NCI-H2107 (cell line): ENCODE measurements at places on chromosomes 11 and 22.
A peak's percentile ranks its signal among the peaks of the same experiment; 100 is the strongest.

- no peak for DNase-seq
These were observed 219.6 kb downstream of the C11orf87 start for GRCh38 chr11:109641549-109641948.

GRCh38 chr11:110716361-110716760, 4.1 kb upstream of the ARHGAP20 start:
- DNase-seq: no peak

DNA sequence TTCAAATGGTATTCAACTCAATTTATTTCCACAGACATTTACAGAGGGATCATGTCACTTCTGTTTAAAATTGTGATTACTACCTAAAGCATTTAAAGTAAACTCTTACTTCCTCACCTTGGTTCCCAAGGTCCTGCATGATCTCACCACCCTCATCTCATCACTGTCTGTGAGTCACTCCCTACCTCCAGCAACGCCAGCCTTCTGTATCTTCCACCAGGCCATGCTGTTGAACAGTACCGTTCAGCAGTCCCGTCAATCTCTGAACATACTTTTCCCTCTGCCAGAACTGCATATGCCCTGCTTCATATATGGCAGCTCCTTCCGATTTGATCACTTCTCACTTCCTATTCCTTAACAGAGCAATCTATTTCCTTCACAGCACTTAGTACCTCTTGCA, 2.0 kb downstream of the FBXO3 start:
- DNase-seq: no peak

GRCh38 chr22:39289975-39290720, 29.3 kb downstream of the RPL3 start:
- DNase-seq: no peak

GRCh38 chr22:31020334-31020733, 51.3 kb downstream of the TUG1 start:
- no peak for DNase-seq

GRCh38 chr11:16124390-16124789, 232.0 kb downstream of the SOX6 start:
- DNase-seq: no peak

- DNase-seq: no peak
These were observed 169.9 kb upstream of the CCDC90B start for GRCh38 chr11:83456075-83456474.

GRCh38 chr11:45879803-45880686, 5.4 kb upstream of the MAPK8IP1 start:
- no peak for DNase-seq

GRCh38 chr11:23143022-23143421, 282.7 kb upstream of the CCDC179 start:
- DNase-seq: no peak

DNA sequence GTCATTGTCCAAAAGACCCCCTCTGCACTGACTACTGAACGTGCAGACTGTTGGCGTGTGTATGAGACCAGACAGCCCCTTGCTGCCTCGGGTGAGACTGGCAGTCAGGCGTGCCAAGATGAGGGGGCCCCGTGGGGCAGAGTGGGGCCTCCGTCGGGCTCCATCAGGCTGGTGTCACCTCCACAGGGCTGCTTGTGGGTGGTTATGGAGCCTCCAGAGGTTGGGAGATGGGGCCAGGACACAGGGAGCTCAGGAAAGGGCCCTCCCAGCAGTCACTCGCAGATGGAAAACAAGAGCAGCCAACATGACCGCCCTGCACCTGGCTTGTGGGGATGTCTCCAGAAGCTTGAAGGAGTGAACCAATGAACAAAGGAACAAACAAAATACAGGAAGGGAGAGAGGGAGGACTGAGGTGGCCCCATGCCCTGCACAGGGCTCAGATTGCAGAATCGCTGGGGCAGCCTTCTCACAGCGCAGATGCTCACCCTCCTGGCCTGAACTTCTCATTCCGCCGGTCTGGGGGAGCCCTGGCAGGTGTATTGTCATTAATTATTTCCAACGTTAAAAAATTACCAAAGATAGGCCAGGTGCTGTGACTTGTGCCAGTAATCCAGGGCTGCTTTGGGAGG, 5.5 kb upstream of the PHLDA2 start:
- DNase-seq: no peak

GRCh38 chr11:72075109-72075508, 5.2 kb downstream of the NUMA1 start:
- DNase-seq: no peak

DNA sequence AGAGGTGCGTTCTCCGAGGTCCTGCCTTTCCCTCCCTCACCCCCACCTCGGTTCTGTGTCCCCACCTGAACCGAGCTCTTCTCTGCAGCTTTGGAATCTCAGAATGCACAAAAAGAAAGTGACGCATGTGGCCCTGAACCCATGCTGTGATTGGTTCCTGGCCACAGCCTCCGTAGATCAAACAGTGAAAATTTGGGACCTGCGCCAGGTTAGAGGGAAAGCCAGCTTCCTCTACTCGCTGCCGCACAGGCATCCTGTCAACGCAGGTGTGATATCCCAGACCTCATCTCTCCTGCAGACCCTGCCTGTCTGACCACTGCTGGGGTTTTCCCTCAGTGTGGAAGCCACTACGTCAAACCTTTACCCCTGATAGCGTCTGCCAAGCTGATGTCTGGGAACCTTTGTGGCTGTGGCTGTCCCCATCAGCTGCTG, 13.9 kb downstream of the ACP2 start:
- peak; percentile 57 for DNase-seq

- DNase-seq: no peak
These were observed 67.1 kb downstream of the SNX19 start for GRCh38 chr11:130849215-130849568.

- DNase-seq: no peak
These were observed 67.4 kb downstream of the TP53I11 start for GRCh38 chr11:44883277-44883676.

DNA sequence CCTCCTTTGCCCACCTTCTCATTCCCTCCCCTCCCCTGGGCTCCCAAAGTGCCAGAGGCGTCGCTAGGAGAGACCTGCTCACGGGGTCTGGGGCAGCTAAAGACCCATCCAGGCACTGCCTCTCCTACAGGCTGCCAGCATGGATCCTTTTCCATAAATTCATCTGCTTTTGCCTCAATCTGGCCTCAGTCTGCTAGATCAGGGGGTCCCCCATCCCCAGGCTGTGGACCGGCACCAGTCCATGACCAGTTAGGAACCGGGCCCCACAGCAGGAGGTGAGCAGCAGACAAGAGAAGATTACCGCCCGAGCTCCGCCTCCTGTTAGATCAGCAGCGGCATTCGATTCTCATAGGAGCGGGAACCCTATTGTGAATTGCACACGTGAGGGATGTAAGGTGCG, 12.3 kb downstream of the LTO1 start:
- DNase-seq: no peak

DNA sequence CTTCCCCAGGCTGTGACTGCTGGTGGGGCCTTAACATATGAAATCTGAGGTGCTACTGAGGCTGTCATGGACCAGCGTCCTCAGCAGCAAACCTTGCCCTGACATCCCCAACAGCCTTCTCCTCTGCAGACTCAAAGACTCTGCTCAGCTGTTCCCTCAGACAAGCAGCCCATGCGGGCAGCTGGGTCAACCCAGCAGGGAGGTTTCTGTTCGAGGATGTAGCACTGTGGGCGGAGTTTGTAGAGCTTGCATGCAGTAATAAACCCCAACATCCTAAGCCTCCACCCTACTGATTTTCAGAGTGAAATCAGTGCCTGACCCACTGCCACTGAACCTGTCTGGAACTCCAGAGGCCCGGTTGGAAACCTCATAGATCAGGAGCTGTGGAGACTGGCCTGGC, 88.8 kb upstream of the XKR3 start:
- DNase-seq: no peak

DNA sequence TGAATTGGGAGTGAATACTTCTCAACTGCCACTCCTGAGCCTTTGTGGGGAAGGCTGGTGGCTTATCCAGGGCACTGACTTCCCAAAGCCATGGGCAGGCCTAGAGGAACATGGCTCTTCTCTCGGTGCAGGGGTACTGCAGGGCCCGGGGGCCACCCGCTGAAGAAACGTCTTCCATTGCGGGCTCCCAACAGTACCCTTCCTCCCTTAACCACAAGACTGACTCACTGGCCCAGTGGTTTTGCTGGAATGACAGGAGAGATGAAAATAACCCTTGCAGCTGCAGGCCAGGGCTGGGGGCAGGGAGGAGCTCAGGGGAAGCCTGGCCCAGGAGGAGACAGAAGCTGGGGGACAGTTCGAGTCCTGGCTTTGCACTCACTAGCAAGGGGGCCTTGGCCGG, 13.5 kb downstream of the TXN2 start:
- DNase-seq: no peak

DNA sequence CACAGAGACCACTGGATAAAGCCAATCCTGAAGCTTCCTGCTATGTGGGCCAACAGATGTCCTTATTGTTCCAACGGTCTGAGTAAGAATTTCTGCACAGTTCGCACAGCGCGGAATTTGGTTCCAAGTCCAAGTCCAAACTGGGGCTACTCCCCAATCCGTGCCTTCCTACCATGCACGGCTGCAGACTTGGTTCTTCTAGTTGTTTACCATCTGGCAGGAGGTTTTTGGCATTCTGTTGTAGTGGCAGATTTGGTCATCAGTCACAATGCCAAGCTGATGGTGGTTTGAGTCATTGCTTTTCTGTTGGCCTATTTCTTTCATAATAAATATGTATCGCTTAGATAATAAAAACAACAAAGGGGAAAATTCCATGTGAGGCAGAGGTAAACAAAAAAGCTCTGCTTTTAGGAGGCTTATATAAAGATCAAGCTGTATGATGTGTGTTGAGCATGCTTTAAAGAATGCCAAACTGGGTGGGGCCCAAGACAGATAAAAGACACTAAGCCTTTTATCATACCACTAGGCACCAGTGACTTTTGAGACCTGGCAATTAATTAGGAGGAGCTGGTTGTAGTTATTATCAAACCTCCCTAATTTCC, 52.5 kb upstream of the SYN3 start:
- DNase-seq: no peak

GRCh38 chr11:16881074-16881709, 133.0 kb downstream of the PLEKHA7 start:
- peak; percentile 29 for DNase-seq
